DMS79 (cell line): ENCODE measurements at places on chromosomes 5 and 9.

GRCh38 chr5:65203746-65204145 lies 278.0 kb downstream of the ADAMTS6 start:
- DNase-seq: no peak

GRCh38 chr5:135761746-135762145 lies 72.7 kb upstream of the SLC25A48 start:
- no peak for DNase-seq

GRCh38 chr5:61069150-61069549 lies 93.1 kb downstream of the SMIM15 start:
- no peak for DNase-seq

- DNase-seq: peak; percentile 90
These were observed 12.0 kb downstream of the URM1 start for GRCh38 chr9:128383007-128383753.

GRCh38 chr9:88949425-88949824 lies 41.8 kb upstream of the S1PR3 start:
- no peak for DNase-seq

DNA sequence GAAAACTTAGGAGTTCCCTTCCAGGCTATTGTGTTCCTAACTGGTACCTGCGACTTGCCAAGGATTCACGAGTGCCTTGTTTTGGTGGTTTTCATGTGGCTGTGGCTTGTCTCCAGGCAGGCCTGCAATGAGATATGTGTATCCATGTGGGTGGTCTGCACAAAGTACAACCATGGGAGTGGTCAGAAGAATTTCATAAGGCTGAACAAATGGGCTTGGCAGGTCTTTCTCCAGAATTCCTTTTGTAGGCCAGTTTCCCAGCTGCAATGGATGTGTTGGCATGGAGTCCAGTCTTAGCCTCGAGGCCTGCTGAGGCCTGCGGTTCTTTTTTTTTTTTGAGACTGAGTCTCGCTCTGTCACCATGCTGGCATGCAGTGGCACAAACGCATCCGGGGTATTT lies 28.8 kb upstream of the MELK start:
- no peak for DNase-seq

- no peak for DNase-seq
These were observed 117.9 kb upstream of the IRX4 start for GRCh38 chr5:2000591-2000990.

- DNase-seq: peak; percentile 79
These were observed 369.0 kb downstream of the SPOCK1 start for GRCh38 chr5:137129886-137130680.

DNA sequence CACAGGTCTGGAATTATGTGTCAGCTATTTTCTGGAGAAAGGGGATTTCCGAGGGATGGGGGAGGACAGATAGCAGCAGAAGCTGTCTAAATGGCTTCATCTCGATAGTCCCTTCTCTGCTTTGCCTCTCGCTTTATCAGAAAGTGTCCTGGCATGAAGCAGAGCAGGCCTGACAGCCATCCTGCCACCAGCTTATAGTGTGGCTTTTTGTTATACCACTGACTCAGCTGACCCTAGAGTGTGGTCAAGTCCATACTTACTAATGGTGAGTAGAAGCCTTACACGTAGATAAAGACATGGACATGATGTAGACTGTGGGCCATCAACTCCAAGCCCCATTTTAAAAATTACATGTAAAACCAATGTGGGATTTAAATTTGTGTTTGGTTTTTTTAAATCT lies 50.0 kb downstream of the RCL1 start:
- DNase-seq: no peak

- no peak for DNase-seq
These were observed 513.6 kb upstream of the C9orf72 start for GRCh38 chr9:28086881-28087280.

- peak; percentile 63 for DNase-seq
These were observed 111.9 kb downstream of the FEM1C start for GRCh38 chr5:115432691-115433090.

- DNase-seq: no peak
These were observed 571 bp upstream of the MARCHF11 start for GRCh38 chr5:16179936-16180788.

DNA sequence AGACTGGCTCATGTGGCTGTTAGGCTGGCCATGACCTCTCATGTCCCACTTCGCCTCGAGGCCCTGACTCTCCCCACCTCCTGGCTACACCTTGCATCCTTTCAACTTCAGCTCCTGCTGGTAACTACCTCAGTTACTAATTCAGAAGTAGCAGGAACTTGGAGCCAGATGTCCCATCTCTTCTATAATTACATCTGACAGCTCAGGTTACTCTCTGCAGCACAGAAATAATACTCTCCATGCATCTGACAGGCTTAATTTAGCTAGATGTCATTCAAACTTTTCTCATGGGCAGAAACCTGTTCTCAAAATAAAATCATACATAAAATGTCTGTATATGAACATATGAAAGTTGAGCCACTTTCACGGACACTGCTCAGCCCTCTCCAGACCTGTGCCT lies 92.2 kb upstream of the IL33 start:
- no peak for DNase-seq

GRCh38 chr9:14899042-14899814 lies 11.0 kb downstream of the FREM1 start:
- no peak for DNase-seq

- no peak for DNase-seq
These were observed 453.0 kb downstream of the EFNA5 start for GRCh38 chr5:107217721-107218130.

GRCh38 chr9:71663931-71664459 lies 104.3 kb downstream of the CEMIP2 start:
- DNase-seq: no peak

DNA sequence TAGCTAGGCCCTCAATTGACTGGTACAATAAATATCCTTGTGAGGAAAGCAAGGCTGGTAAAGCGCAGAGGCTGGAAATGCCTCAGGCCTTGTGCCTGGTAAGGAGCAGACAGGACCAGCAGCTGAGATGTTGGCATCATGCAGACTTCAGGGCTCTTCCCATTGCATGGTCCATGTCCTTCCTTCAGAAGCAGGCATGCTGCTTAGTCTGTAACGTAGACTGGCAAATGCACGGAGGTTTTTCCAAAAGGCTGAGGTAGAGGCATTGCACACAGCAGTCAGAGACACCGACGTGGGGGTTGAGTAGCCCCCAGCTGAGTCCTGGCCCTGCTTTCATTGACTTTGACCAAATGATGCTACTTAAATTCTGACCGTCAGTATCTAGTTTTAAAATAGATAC lies 87.1 kb downstream of the ADRB2 start:
- DNase-seq: no peak

DNA sequence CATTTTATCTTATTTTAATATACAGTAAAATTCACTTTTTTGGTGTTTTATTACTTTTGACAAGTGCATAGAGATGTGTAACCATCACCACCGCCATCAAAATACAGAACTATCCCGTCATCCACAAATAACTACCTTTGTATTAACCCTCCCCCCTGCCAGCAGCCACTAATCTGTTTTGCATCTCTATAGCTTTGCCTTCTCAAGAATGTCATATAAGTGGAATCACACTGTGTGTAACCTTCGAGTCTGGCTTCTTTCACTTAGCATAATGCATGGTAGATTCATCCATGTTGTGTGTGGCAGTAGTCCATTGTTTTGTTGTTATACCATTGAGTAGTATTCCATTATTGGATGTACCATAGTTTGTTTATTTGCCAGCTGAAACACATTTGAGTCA lies 98.8 kb downstream of the BOD1 start:
- no peak for DNase-seq

DNA sequence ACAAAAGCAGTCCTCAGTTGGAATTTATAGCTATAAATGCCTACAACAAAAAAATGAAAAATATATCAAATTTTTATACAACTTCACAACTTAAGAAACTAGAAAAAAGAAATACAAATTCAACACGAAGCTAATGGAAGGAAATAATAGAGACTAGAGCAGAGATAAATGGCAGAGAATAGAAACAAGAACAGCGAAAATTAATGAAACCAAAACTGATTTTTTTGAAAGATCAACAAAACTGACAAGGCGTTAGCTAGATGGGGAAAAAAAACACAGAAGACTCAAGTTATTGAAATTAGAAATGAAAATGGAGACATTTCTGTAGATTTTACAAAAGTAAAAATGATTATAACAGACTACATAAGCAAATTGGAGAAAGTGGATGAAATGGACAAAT lies 20.6 kb downstream of the TPD52L3 start:
- no peak for DNase-seq

GRCh38 chr5:141573489-141574121 lies 45.2 kb downstream of the DIAPH1 start:
- no peak for DNase-seq

- DNase-seq: no peak
These were observed 134.8 kb downstream of the FBXL7 start for GRCh38 chr5:15634591-15635288.

DNA sequence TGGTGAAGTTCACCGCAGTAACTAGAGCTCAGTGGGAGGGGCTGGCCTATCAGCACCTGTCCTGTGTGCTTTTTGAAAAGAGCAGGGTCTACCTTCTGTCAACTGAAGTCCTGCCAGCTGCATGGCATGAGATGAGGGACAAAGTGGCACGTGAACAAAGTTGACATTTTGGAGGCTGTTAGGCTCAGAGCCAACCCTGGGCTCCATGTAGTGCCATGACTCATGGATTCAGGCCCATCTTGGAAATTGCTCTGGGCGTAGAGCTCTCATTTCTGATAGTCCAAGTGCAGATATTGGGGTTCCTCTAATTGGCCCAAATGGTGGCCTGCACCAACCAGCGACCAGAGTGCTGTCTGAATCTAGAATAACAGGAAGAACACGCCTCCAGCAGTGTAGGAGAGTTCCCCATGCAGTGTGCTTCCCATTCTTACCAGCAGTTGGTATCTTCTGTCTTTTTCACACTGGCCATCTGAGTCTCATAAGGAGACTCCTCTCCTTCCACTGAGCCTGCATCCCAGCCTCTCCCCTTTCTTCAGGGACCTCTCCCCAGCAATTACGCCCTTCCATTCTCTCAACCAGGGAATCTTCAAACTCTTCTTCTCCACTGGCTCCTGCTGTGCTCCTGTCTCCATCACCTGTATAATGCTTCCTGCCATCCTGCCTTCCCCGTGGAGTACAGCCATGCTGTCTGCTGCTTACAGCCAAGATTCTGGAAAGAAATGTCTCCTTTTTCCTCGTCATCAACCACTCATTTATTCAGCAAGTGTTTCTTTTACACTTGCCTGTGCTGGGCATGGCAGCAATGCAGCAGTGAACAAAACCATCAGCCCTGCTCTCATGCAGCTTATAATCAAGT lies 30.4 kb downstream of the IRF1 start:
- DNase-seq: no peak

GRCh38 chr5:156778139-156778706 lies 71.9 kb upstream of the PPP1R2B start:
- no peak for DNase-seq

DNA sequence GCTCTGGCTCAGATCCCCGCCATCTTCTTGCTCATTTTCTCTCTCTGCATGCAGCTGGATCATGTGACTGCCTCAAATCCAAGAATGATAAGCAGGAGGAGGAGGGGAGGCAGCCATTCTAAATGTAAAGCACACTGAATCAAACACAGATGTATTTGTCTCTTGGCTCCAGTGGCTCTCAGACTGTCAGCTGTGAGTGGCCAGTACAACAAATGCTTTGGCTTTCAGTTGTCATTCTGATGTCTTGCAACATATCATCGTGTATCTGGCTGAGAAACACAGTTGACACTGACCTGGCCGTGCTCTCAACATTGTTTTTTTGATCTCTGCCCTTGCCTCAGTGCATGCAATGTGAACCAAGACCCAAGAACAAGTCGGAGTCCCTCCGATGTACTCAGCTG lies 233.1 kb downstream of the ADAMTSL1 start:
- no peak for DNase-seq

DNA sequence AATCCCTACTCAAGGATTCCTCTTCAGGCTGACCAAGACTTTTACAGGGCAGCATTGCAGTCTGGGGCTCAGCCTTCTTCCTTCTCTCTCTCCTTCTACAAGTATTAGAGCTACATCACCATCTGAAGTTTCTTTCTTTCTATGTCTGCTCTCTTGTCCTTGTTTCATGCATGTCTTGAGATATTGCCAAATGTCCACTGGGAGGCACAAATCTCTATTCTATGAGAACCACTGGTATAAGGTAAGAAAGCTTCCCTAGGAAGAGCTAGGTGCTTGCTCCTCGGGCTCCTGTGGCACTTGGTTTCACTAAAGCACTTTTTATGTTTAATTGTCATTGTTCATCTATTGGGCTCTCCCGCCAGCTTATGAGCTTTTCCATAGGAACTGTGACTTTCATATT lies 289.2 kb upstream of the PCSK5 start:
- DNase-seq: no peak

- DNase-seq: no peak
These were observed 151.5 kb upstream of the NR3C1 start for GRCh38 chr5:143554918-143555477.

GRCh38 chr9:128396970-128397613 lies 23.6 kb upstream of the CERCAM start:
- DNase-seq: no peak

GRCh38 chr9:68847765-68848164 lies 142.7 kb downstream of the PIP5K1B start:
- DNase-seq: no peak

- no peak for DNase-seq
These were observed 826 bp upstream of the PRDM9 start for GRCh38 chr5:23506329-23507236.

GRCh38 chr5:63648376-63648775 lies 313.9 kb downstream of the HTR1A start:
- no peak for DNase-seq
